ENCODE measurements at places on chromosomes 1 and 21.

GRCh38 chr1:77925518-77925917 lies 37.1 kb downstream of the NEXN start:
- DNase-seq, result no peak

GRCh38 chr1:3135744-3136455 lies 66.9 kb downstream of the PRDM16 start:
- DNase-seq, result no peak

DNA sequence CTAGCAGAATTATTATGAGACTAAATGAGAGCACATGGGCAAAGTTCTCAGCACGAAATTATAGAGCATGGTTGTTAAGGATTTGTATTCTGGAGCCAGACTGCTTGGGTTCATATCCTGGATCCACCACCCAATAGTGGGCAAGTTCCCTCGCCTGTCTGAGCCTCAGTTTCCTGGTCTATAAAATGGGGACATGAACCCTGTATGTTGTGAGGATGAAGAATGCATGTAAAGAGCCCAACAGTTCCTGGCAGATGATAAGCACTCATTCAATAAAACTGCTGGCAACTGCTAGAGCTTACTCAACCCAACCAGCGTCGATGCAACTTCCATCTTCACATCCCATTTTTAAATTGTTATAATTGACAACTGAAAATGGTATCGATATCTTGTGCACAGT lies 47.2 kb upstream of the ZBTB40 start:
- no peak for DNase-seq

- peak; percentile 59 for DNase-seq
These were observed 57.8 kb downstream of the SLC35D1 start for GRCh38 chr1:66996018-66996682.

DNA sequence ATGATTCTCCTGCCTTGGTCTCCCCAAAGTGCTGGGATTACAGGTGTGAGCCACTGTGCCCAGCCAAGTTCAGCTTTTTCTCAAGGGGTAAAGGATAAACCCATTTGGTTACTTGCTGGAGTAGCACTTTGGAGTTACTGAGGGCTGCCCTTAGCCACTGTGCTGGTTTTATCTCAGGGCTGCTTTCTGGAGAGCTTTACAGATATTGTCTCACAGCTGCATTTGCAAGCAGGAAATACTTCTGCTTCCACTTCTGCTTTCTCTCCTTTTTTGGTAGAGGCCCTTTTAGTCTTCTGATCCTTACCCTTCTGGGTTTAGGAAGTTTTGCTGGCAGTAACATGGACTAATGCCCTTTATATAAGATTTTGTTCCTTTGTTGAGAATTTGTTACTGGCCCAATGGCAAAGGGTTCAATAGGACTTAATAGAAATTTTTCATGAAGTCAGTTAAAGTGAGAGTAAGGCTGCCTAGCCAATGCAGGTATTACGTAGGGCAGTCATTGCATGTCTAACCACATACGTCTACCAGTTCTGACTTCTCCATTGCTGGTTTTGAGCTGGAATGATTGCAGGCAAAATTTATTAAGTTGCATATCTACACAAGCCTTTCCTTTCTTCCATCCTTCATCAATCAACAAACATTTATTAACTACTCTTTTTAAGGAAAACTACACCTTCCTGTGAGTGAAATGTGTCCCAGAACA lies 24.4 kb downstream of the CAP1 start:
- DNase-seq, result no peak

Measured in stimulated activated CD4-positive, alpha-beta T cell treated with anti-CD3 and anti-CD28 coated beads, Interleukin-2, amount 100 ng/mL, for 24 hours (primary cell).